NCI-H1694 (cell line): ENCODE measurements at places on chromosomes 7 and 10.

DNA sequence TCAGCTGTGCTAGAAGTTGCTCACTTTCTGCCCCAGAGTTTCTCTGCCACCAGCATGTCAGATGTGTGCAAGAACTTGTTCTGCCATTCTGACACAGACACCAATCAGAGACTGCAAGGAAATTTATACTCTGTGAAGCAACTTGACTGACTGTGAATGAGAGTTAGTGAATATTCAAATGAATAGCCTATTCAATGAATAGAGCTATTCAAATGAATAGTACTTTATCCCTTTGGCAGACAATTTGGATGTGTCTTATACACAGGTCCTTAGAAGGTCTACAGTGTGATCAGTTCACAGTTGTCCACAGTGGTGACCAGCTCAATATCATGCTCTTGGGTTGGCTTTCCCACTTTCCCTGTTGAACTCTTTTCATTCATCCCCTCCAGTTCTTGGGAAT, 138.1 kb downstream of the MACC1 start:
- DNase-seq, result no peak

- DNase-seq, result no peak
Observed at GRCh38 chr10:8061274-8062211, 7.1 kb downstream of the GATA3 start.

DNA sequence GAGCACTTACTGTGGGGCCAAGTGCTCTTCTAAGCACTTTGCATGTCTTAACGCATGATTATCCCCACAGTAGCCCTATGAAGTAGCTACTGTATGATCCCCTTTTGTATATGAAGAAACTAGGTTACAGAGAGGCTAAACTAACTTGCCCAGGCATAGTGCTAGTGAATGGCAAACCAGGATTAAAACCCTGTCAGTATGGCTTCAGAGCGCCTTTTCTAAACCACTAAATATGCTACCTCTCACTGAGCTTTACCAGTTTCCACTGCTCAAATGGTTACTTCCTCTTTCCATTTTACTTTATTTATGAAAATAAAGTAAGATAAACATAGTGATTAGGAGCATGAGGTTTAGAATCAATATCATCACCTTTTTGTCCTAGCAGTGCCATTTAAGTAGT, 73.6 kb downstream of the PODXL start:
- no peak for DNase-seq

GRCh38 chr10:7243873-7244272, 167.0 kb downstream of the SFMBT2 start:
- no peak for DNase-seq

GRCh38 chr10:129497013-129497412, 30.0 kb downstream of the MGMT start:
- DNase-seq, result no peak

DNA sequence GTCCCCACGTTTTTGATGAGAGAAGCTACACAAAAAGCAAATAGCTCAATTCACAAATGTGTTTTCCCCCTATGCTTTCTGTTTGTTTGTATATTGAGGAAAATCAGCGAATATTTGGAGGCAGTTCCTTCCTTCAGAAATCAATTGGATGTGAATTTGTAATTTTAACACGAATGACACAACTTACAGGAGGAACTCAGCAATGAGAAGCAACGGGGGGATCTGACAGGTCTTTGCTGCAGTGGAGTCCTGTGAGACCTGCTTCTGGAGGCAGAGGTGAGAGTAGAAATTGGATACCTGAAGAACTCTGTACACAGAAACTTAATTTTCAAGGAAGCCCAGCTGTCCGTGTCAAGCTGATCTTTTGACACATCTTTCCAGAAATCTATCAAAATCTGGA, 370.4 kb downstream of the GFRA1 start:
- no peak for DNase-seq

GRCh38 chr10:127738512-127739424, 1.8 kb downstream of the FOXI2 start:
- no peak for DNase-seq

DNA sequence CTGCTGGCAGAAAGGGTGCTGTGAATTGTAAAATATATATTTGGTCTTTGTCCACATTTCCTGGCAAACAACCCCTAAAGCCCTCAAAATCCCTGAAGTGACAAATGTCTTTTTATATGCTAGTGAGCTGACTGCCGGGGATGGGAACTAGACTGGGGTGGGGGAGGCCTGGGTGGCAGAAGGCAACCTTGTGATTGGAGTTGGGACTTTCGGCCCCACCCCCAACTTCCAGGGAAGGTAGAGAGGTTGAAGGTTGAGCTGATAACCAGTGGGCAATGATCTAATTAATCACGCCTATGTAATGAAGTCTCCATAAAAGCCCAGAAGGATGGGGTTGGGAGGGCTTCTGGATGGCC, 2.7 kb downstream of the EPHA1 start:
- DNase-seq, result no peak

- no peak for DNase-seq
Observed at GRCh38 chr7:137670222-137671064, 176.3 kb downstream of the DGKI start.

GRCh38 chr10:5741276-5741675, 56.6 kb downstream of the TASOR2 start:
- no peak for DNase-seq

GRCh38 chr7:133290041-133290440, 37.2 kb downstream of the EXOC4 start:
- DNase-seq, result no peak

- no peak for DNase-seq
Observed at GRCh38 chr7:3327099-3327498, 26.0 kb downstream of the SDK1 start.

DNA sequence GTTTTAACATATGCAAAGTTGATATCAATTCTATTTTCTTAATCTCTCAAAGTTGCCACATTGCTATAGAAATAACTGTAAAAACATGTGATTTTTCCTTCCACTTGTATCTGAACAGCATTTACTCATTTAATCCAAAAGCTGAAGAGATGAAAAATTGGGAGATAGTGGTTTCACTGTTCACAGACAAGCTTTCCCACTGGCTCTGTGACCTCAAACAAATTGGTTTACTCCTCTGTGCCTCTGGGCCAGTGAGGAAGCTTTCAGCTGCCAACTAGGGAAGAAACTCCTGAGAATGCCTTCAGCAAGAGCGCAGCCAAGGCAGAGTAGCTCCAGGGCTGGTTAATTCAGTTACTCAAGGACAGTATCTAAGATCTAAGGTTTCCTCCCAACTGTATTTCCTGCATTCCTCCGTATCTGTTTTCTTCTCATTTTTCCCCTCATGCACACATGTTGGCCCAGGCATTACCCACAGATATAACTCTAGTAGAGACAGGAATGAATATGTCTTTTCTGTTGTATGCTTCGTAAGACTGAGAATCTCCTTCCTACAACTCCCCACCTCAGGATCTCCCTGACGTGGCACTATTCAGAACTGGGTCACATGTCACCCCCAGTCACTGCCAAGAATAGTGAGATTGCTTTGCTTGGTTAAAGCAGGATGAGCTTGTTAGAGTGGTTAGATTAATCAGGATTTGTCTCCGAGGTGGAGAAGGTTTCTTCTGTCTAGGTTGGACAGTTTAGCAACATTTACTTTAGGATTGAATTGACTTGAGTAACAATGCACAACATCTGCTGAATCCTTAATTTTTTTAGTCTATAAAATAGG, 315.7 kb downstream of the NRG3 start:
- DNase-seq, result no peak

GRCh38 chr10:118238573-118239235, 103.4 kb downstream of the FAM204A start:
- DNase-seq, result no peak

DNA sequence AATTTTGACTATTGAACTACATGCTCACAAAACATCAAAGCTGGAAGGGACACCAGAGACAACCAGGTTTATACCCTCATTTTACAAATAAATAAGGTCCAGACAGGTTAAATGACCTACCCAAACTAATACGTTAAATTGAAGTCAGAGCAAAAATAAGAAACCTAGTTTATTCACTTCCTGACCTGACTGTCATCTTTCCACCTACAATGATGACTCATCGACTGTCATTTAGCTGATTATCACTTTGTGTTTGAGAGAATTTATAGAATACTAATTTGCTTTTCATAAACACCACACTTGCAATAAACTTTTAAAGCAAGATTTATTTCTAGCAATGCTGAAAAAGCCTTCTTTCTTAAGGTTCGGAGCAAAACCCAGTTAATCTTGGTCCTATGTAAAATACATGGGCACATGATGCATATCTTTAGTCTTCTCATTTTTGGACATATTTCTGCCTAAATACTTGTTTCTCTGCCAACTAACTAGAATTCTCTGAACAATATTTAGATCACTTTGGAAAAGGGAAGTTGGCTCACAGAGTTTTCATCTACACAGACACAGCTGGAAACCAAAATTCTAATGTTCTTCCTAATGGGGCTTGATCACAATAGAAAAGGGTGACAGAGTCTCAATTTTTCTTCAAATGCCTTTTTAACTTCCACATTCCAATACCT, 16.7 kb upstream of the LRRN3 start:
- DNase-seq, result no peak

DNA sequence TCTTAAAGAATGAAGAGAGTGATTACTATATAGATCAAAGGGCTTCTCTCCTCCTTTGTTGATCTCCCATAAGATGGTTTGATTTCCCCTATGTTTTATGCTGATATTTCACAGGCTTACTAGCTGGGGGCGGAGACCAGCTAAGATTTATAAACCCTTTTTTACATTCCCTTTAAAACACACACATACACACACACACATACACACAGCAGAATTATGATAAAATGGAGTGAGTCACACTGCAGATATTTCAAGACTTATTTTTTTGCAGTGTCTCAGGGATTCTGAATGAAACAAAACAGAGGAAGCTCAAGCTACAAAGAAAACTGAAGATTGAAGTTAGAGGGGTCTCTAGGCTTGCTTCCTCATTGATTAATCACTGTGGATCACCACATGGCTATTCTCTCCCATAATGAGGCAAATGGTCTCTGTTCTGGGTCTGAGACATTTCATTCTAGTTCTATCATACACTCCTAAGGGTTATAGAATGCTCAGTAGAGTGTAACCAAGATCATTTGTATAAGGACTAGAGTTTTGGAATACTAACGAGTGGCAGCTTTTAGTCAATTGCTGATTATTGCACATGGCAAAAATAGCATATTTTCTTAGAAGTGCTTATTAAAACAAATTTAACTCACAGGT, 18.6 kb downstream of the INA start:
- no peak for DNase-seq

DNA sequence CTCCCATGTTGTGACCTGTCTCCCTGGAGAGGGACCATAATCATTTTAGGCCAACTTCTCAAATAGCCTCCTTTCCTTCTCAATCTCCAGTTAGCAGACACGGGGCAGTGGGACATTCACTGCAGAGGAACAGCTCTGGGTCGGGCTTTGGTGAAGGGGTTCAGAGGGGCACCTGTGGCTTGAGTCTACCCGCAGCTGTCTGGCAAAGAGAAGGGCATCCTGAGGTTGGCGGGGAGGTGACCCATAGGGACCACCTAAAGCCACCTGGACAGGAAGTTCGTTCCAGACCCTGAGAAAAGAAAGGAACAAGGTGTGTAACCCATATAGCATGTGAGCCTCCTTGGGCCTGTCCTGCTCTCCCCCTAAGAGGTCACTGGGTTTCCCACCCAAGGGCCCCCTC, 155.0 kb downstream of the OAT start:
- DNase-seq, result no peak

DNA sequence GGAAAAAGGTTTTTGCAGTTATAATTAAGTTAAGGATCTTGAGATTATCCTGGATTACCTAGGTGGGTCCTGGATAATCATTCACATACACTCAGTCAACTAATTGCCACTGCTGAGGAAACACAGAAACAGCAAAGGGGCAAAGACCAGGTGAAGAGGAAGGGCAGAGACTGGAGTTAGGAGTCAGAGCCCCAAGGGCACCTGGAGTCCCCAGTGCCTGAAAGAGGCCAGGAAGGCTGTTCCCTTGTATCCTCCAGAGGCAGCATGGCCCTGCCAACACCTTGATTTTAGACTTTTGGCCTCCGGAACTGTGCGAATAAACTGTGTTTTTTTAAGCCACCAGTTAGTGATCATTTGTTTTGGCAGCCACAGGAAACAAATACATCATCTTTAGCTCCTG, 24.6 kb downstream of the PRR15 start:
- DNase-seq, result no peak

- DNase-seq, result no peak
Observed at GRCh38 chr7:112395411-112395810, 54.8 kb upstream of the IFRD1 start.

DNA sequence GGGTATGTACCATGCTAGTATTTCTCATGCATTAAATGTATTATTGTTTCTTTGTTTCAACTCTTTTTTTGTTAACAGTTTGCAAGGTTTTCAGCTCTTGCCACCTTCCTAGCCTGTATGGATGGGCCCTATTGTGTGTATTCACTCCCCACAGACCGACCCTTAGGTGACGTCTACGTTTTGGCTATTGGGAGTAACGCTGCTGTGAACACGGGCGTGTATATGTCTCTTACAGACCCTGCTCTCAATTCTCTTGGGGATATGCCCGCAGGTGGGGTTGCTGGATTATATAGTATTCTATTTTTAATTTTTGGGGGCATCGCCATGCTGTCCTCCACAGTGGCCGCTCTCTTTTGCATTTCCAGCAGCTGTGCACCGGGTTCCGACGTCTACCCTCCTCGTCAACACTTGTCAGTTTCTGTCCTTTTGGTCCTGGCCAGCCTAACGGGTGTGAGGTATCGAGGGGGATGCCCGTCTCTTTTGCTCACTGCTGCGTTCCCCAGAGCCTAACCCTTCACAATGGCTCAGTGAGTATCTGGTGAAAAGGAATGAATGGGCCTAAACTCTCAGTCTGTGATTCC, 64.1 kb upstream of the GNA12 start:
- no peak for DNase-seq

GRCh38 chr7:70696201-70696754, 435.7 kb upstream of the GALNT17 start:
- DNase-seq, result no peak

- no peak for DNase-seq
Observed at GRCh38 chr7:128122576-128123290, 91.5 kb upstream of the LRRC4 start.

DNA sequence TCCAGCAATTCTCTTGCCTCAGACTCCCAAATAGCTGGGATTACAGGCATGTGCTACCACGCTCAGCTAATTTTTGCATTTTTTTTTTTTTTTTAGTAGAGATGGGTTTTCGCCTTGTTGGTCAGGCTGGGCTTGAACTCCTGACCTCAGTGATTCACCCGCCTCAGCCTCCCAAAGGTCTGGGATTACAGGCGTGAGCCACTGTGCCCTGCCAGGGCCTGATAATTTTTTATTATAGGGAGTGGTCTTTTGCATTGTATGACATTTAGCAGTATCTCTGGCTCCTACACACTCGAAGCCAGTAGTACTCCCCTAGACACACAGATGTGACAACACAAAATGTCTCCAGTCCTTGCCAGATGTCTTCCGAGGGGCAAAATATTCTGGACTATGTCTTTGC, 124.0 kb downstream of the DKK1 start:
- no peak for DNase-seq
